ENCODE measurements at places on chromosomes 5 and 9.

DNA sequence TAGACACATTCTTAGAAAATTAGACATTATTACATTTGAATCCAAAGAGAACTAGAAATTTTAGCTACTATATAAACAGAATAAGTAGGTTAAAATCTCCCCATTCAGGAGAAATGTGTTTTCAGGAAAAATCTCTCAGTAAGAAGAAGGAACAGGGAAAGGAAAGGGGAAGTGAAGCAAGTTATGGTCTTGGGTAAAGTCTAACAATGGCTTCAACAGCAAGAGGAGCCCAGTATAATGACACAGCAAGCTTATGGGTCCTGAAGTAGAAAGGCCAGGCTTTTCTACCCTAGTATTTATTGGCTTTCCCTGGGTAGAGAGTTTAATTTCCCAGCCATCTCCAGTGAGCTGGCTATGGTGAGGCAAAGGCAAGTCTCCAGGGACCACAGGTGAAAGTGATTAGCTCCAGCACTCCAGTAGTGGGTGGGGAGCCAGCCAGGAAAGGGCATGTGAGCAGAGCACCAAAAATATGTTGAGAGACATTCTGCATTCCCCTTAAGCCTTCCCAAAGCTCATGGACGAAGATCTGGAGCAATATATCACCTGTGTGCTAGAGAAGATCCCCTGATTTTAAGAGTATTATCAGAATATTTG is 981.7 kb downstream of the NR2F1-AS1 start:
- H3K4me3 ChIP-seq = no peak overlapping the region
- no peak for DNase-seq
- no peaks in the 10 kb centered on the region for H3K27me3 ChIP-seq
- no peaks in the 10 kb centered on the region for H3K4me1 ChIP-seq
- no peak overlapping the region for H3K27ac ChIP-seq
- H3K36me3 ChIP-seq = no peaks in the 10 kb centered on the region

DNA sequence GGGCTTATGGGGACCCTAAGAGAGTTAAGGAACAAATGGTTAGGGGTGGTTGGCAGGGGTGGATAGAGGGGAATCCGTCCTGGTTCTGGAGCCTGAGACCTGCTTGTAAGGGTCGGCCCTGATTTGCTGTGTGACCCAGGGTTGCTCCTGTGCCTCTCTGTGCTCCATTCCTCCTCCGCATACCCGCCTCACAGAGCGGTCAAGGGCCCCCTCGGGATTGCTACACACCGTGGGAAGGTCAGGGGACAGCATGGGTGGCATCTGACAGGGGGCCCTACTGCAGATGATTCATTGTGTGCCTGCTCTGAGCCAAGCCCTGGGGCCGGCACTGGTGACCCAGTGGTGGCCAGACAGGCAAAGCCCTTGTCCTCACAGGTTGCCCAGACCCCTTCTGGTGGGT is 162.3 kb downstream of the GAPVD1 start:
- H3K36me3 ChIP-seq = no peaks in the 10 kb centered on the region
- H3K4me1 ChIP-seq = no peaks in the 10 kb centered on the region
- H3K4me3 ChIP-seq = no peak overlapping the region
- no peak for DNase-seq
- H3K27me3 ChIP-seq = no peaks in the 10 kb centered on the region

DNA sequence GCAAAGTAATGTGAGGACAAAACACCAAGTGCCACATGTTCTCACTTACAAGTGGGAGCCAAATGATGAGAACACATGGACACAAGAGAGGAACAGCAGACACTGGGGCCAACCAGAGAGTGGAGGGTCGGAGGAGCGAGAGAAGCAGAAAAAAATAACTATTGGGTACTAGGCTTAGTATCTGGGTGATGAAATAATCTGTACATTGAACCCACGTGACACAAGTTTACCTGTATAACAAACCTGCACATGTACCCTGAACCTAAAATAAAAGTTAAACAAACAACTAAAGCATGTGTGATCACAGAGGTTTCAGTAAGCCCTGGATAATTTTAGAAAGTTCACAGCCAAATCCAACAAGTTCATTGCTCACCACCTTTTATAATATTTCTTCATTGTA is 160.1 kb downstream of the TENT4A start:
- H3K4me3 ChIP-seq = no peak overlapping the region
- no peaks in the 10 kb centered on the region for H3K36me3 ChIP-seq
- no peaks in the 10 kb centered on the region for H3K27me3 ChIP-seq

DNA sequence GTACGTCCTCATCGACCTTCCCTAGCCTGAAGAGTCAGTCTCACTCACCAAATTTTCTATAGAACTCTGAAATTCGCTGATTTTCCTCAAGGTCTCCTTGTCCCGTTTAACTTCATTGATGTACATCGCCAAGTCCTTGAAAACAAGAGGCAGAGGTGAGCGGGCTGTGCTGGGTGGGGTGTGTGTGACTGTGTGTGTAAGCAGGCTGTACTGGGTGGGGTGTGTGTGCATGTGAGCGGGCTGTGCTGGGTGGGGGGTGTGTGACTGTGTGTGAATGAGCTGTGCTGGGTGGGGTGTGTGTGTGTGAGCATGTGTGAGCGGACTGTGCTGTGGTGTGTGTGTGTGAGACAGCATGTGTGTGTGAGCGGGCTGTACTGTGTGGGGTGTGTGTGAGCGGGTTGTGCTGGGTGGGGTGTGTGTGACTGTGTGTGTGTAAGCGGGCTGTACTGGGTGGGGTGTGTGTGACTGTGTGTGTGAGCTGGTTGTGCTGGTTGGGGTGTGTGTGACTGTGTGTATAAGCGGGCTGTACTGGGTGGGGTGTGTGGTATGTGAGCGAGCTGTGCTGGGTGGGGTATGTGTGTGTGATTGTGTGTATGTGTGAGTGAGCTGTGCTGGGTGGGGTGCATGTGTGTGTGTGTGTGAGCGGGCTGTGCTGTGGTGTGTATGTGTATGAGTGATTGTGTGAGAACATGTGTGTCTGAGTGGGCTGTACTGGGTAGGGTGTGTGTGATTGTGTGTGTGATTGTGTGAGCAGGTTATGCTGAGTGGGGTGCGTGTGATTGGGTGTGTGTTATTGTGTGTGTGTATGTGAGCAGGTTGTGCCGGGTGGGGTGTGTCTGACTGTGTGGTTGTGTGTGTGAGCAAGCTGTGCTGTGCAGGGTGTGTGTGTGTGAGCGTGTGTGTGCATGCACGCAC is 53.8 kb upstream of the SARDH start:
- no peak overlapping the region for H3K27ac ChIP-seq
- H3K27me3 ChIP-seq = no peaks in the 10 kb centered on the region
- H3K4me3 ChIP-seq = no peak overlapping the region
- no peak for DNase-seq

DNA sequence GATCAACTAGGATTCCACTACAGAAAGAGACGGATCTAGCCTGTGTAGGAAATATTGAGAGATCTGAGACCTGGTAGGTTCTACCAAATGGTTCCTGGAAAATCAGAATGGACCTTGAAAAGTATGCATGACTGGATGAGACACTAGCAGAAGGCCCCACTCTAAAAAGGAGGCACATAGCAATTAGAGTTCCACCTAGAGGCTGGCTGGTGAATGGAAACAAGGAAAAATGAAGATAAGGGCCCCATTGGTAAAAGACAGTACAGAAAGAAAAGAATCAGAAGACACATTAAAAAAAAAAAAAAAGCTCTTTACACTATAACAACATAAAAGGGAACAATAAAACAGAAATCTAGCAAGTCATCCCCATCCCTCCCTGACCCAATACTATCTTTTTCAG is 518.5 kb downstream of the NR2F1-AS1 start:
- no peaks in the 10 kb centered on the region for H3K27me3 ChIP-seq
- H3K27ac ChIP-seq = no peak overlapping the region
- no peaks in the 10 kb centered on the region for H3K36me3 ChIP-seq
- DNase-seq = no peak

GRCh38 chr5:140182803-140183367 is 7.9 kb downstream of the CYSTM1 start:
- H3K27ac ChIP-seq = no peak overlapping the region
- H3K4me3 ChIP-seq = no peak overlapping the region
- peaks cover 3% of the 10 kb centered on the region for H3K4me1 ChIP-seq
- no peaks in the 10 kb centered on the region for H3K36me3 ChIP-seq

- no peak overlapping the region for H3K27ac ChIP-seq
- H3K36me3 ChIP-seq = no peaks in the 10 kb centered on the region
- no peak overlapping the region for H3K4me3 ChIP-seq
Observed at GRCh38 chr5:112549127-112549526, 130.1 kb upstream of the EPB41L4A start.

DNA sequence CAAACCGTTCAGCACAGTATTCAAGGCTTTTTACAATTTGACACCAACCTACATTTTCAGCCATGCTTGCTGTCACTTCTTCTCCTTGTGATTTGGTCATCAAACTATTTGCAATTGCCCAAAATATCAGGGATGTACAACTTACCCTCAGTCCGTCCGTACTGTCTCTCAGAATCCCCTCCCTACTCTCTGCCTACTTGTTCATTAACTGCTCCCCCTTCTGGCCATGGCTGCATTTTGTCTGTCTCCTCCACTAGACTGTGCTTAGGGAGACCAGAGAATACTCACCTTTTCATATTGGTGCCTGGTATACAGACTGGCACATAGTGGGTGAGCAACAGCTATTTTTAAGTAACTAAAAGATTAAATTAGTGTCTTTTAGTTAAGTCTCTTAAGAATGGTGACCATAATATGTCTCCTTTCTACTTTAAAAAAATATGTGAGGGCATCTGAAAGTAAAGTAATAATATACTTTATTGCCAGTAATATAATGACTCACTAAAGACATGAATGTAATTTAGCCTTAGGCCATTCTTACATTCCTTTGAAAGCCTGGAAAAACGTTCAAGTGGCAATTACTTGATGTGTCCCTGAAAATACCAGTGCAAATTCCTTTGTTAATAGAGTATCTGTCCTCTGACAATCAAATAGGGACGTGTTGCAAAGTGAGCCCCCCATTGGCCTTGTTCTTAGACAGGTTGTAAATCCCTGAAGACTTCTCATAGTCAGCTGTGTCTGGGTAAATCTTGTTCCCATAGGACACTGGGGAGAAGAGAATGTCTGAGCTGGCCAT is 27.8 kb downstream of the PRLR start:
- H3K27ac ChIP-seq = no peak overlapping the region
- no peak for DNase-seq
- no peaks in the 10 kb centered on the region for H3K36me3 ChIP-seq
- H3K4me1 ChIP-seq = no peaks in the 10 kb centered on the region

GRCh38 chr9:9819886-9820285 is 792.9 kb downstream of the PTPRD start:
- no peak for DNase-seq
- H3K4me3 ChIP-seq = no peak overlapping the region
- H3K4me1 ChIP-seq = no peaks in the 10 kb centered on the region
- H3K27ac ChIP-seq = no peak overlapping the region
- H3K27me3 ChIP-seq = no peaks in the 10 kb centered on the region
- no peaks in the 10 kb centered on the region for H3K36me3 ChIP-seq

DNA sequence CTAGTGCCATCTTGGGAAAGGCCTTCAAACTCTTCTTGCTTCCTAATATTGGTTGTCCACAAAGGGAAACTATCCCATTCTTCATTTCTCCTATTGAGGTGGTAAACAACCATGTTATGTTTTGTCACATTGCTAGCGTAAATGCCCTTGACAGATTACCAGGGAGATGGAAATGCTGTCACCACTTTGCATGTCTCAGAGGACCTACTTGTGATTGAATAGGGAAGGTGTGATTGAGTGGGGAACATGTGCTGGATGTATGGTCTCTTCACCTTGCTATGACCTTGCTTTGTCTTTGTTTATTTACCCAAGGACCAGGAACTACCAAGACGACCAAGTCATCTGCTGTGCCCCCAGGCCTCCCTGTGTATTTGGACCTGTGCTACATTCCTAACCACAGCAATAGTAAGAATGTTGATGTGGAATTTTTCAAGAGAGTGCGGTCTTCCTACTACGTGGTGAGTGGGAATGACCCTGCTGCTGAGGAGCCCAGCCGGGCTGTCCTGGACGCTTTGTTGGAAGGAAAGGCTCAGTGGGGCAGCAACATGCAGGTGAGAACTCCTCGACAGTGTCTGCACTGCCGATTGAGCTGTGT is 96.1 kb downstream of the MAP1B start:
- peaks cover 21% of the 10 kb centered on the region for H3K27me3 ChIP-seq
- H3K4me1 ChIP-seq = no peaks in the 10 kb centered on the region
- no peak for DNase-seq
- no peaks in the 10 kb centered on the region for H3K36me3 ChIP-seq
- H3K4me3 ChIP-seq = no peak overlapping the region

DNA sequence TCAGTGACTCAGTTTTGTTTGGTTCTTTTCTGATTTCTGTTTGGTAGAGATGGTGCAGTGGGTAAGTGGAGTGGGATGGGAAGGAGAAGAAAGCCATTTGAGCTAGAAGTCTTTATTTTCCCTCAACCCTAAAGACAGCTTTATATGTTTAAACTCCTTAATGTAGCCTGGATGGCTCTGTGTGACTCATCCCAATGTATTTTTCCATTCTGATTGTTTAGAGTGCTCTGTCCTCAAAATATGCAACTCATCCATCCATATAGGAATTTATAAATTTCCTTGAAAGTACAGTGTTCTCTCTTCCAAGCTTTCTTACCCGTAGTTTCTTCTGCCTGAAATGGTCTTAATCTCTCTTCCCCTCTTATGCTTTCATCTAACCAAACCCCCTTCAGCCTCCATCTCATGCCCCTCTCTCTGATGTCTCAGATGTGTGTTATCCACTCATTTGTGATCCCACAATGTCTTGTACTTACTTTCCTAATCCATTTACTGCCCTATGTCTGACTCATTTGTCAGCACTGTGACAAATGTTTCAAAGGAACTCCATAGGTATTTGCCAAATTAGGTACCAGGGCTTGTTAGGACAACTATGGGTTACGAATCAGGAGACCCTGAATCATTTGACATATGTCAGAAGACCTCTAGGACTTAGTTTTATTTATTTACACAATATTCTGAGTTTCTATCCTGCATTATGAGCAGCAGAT is 217.5 kb upstream of the SGCD start:
- H3K27ac ChIP-seq = no peak overlapping the region
- no peak for DNase-seq
- H3K27me3 ChIP-seq = no peaks in the 10 kb centered on the region
- no peaks in the 10 kb centered on the region for H3K4me1 ChIP-seq

Measured in activated T-helper 2 cell treated with anti-CD3 and anti-CD28 coated beads, Interferon-gamma antibody, Interleukin-2, Interleukin-4, amounts not matched to agents 10 μg/mL and 5 μg/mL and 100 μg/mL, durations not matched to agents 14 hours and 24 hours and 36 hours (primary cell).